ENCODE measurements at places on chromosomes 2 and 18.

DNA sequence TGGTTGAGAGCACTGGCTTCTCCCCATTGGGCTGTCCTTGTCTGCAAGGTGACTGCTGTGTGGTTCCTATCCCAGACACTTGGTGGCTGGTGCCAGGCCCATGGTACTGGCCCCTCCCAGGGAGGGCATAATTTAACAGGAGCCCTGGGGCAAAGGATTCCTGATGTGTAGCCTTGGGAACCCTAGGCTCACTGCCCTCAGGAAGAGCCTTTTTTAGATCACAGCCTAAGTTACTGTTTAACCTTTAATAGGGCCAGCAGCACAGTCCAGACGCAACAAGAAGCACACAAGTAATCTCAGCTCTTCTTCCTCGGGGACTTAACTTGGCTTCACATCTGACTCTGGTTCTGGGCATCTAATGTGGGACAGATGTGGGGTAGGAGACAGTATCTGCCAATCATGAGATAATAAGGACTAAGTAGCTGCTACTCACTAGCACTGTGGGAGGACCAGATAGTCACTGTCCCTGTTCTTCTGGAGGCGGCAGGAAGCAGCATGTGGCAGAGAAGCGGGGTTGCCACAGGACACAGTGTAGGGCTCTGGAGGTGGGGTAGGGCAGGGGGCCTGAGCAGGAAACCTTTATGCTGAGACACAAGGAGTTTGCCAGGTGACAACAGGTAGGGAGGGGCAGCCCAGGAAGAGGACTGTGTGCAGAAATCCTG is 136.3 kb downstream of the TMEM17 start:
- DNase-seq = no peak

DNA sequence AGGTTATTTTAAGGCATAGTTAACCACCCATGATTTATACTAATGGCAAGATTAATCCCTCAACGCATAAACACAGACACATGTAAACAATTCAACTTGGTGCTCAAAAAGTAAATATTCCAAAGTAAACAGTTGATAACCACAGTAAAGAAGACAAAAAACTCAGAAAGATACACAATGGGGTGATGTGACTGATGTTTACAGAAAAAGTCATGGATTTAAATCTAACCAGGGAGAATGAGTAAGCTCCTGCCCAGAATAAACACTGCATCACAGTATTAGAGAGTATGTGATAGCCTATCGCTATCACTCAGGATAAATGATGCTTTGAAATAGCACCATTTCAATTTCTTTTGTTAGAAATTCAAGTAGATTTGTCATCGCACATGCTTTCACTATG is 49.3 kb downstream of the HIBCH start:
- no peak for DNase-seq

DNA sequence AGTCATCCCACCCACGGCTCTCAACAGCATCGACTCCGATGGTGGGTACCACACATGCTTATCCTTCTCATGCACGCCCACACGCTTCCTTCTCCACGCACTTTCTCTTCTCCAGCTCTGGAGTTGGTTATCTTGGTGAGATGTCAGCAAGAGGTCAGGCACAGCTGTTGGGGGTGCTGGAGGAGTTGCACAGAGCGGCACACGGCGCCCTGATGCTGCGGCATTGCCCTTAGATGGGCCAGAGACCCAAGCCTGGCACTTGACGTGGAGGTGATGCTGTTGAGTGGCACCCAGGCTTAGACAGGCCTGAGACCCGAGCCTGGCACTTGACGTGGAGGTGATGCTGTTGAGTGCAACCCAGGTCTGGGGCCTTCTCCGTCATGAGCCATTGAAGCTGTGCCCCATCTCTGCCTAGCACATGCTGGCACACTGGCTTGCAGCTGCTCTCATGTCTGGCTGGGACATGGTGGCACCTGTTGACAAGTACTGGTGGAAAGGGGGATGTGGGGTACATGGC is 83.2 kb downstream of the DGKD start:
- DNase-seq = no peak

DNA sequence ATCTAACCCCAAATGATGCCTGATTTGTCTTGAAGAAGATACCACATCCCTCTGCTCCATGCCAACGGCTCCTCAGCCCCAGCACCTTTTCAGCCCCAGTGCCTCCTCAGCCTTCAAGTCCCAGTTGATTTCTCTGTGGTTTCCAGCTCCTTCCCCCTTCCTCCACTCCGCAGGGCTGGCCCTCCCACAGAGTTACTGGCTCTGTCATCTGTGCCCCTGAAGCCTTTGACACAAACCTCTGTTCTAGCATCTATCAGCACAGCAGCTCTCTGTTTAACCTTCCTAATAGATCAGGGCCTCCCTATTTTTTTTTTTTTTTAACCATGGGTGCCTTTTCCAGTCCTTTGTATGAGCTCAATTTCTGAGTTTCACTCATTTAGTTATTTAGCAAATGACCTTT is 201.3 kb upstream of the CXCR4 start:
- no peak for DNase-seq

DNA sequence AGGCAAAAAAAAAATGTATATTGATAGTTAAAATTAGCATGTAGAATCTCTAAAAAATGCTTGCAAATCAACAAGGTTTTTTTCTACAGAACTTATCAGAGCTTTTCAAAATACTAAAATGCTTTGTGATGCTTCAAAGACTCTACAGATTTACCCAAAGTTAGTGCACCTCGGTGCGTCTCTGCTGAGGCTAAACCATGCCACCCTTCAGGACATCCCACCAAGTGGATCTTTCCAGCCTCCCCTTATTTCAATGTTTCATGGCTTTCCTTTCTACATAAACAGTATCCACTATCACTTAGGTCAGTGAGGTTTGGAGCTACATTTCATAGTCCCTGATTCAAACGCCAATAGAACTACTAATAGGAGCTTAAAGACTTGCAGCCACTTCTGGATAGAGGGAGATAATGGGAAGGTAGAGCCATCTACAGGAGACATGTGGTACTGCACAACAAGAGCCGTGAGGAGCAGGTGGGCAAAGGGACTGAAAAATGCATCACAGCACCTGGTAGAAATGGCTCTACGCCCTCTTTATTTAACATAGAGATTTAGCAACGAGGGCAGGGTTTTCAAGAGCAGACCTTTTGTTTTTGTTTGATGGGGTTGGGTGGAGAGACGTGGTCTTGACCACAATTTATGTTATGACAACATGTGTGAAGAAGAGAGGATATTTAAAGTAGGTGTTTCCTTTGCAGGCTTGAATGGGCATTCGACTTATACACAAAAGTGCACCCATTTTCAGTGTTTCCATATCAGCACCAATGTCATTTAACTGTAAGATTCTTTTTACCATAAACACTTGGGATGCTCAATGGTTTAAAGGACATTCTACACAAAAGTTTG is 56.1 kb upstream of the SLC35G4 start:
- DNase-seq = no peak

- DNase-seq = no peak
Measured at GRCh38 chr2:72220170-72220569, 72.5 kb upstream of the CYP26B1 start.

DNA sequence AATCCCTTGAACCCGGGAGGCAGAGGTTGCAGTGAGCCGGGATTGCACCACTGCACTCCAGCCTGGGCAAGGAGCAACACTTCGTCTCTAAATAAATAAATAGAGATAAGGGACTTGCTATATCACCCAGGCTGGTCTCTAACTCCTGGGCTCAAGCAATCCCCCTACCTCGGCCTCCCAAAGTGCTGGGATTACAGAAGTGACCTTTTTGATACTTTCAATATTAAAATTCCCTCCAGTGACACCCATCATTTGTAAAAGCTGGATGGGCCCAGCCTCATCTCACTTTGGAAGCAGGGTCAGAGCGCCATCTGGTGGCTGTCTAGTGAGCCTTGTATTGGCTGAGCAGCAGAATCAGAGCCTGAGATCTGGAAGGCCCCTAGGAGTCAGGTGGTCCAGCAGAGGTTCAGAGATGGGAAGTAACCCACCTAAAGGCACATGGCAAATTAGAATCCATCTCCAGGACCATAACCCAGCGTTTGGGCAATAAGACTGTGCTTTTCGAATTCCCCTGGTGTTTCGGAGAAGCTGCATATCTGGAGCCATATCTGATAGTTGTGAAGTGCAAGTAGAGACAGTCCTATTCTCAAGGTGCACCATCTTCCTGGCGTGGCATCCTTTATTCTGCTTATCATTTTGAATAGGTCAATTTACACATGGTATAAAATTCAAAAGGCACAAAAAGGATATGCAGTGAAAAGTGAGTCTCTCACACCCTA is 18.3 kb upstream of the SLC35F6 start:
- DNase-seq = peak; percentile 64

- DNase-seq = no peak
Measured at GRCh38 chr2:127610561-127610960, 35.4 kb upstream of the GPR17 start.

DNA sequence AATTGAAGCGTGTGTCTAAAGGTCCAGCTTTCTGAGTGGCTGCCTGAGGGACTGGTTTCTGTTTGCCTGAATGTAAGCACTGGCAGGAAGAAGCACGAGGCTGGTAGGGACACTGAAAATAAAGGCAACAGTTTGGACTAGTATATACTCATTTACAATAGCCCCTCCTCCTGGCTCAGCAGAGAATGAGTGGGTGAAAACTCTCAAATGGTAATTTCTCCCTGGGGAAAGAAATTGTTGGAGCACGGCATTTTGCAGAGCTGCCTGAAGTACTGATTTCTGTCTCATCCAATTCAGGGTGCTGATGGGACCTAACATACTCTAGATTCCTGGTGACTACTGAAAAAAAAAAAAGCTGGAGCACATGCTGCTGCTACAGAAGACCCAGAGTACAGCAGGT is 17.3 kb upstream of the SPP2 start:
- DNase-seq = no peak

DNA sequence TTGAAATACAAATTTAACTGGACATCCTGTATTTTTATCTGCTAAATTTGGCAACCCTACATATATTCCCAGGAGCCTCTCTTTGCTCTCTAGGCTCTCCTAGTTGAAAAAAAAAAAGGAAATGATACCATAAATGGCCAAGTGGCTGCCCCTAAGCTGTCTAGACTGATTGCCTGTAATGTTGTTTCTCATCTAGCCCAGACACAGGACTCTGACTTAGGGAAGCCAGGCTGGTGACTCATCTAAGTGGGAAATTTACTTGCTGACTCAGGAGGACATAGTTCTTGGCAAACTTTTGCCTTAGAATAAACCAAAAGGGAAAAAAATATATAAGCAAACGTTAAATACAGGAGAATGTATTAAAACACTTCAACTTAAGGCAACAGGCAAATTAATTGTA is 14.6 kb upstream of the ITGAV start:
- no peak for DNase-seq
